Fibroblast of skin of left quadriceps (primary cell): ENCODE measurements at places on chromosomes 3 and 15.

- DNase-seq: no peak
Measured at GRCh38 chr3:34008836-34009809, 210.7 kb downstream of the PDCD6IP start.

- no peak for DNase-seq
Measured at GRCh38 chr3:79672731-79673130, 95.1 kb downstream of the ROBO1 start.

DNA sequence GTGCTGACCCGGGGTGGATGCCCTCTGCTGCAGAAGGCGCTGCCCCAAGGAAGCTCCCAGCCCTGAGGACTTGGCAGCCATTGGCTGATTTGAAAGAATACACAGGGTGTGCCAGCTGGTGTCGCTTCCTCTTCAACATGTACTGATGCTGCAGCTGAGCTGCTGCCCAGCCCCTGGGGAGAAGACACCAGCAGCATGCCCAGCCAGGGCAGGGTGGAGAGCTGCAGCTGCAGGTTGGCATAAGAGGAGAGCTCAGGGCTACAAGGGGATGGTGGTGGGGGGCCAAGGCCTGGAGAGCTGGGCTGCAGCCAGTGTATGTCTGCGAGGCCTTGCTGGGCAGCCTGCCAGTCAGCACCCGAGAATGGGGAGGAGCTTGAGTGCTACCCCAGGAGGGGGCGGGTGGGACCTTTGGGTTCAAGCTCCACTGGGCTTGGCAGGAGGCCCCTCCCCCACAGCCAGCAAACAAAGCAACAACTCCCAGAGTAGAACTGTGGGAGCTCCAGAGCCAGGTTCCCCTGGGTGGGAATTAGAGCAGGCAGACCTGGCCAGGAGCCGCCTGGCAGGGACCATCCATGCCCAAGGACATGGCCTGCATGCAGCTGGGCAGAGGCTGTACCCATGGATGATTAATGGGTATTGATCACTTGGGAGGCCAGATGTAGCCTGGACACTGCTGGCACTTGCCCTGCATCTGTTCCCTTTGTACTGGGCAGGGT, 9.2 kb upstream of the SEMA4B start:
- DNase-seq: no peak

DNA sequence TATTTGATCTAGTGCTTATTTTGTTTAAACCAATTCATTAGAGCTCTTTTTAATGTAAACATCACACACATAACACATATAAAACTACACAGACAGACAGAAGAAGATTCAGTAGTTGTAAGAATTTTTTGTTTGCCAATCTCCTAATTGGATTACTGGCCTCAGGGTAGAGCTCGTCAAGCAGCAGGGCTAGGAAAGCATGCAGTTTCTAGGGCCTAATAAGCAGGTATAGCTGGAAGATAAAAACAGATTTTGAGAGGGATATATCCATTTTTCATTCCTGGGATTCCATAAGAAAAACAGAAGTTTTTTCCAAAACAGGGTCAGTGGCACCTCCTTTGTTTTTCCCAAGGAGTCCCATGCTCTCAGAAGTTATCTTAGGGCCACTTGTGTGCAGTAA, 265.2 kb upstream of the SGO1 start:
- no peak for DNase-seq

DNA sequence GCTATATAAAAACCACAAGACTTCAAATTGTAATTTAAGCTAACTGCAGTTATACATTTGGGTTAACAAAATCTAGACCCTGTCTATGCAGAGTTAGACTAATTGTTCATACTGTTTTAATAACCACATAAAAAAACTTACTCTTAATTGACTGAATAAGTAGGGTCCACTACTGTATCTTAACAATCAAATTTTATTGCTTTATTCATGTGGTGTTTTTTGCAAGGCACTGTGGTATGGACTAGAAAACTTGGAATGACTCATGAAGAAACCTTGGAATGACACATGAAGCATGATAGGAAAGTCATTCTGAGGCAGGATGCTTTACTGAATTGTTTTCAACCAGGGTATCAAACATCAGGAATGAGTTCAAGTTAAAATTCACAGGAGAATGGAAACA, 2.3 kb downstream of the SERP1 start:
- DNase-seq: peak; percentile 49

GRCh38 chr3:115071601-115072000, 75.5 kb downstream of the ZBTB20 start:
- DNase-seq: no peak

GRCh38 chr3:159904911-159905310, 83.7 kb upstream of the IL12A start:
- DNase-seq: no peak

DNA sequence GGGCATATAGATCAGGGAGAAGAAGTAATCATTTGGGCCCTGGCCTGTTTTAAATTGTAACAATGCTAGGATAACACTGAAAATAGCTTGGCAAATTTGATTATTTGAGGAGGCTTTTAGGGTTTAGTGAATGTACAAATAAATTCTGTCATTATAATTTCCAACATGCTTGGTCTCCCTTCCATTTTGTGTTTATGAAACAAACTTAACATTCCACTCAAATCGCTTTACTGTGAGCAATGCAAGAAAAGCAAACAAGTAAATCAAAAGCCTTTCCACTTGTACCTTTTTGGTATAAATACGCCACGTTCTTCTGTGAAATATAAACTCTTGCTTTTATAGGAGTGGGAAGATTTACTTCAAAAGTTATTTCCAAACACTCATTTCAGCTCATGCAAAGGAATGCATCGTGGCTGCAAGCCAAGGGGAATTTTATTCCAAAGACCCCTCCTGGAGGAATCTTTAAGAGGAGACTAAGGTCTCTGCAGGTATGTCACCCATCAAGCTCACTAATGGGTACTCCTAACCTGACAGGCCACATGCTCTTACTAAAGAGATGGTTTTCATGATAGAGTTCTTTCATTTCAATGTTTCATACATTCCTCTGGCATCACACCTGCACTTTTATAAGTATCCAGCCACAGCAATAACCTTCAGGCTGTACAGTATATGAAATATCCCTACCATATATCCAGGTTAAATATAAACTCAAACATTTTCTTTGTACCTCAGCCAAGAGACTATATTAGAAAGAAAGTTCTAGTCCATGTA, 115.2 kb downstream of the P3H2 start:
- DNase-seq: no peak

DNA sequence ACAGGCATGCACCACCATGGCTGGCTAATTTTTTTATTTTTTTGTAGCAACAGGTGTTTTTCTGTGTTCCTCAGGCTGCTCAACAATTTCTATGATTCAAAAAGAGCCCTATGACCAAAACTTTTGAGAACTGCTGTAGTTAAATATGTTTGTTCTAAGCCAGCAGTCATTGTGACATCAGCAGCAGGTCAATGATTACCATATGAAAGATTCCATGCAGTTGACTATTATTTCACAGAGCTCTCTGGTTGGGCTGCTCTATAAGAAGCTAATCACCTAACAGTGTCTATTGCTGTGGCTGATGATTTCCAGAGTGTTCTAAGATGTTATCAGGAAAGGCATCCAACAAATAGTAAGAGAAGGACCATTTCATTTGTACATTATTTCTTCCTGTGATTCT, at the start of gene CCDC54:
Gene CCDC54 (plus strand): TSS at position 289 of the 400 bp plus-strand sequence. CDS start 149 bp downstream, outside the sequence.
- DNase-seq: no peak

GRCh38 chr15:81411051-81411450, 37.0 kb upstream of the TMC3 start:
- no peak for DNase-seq

DNA sequence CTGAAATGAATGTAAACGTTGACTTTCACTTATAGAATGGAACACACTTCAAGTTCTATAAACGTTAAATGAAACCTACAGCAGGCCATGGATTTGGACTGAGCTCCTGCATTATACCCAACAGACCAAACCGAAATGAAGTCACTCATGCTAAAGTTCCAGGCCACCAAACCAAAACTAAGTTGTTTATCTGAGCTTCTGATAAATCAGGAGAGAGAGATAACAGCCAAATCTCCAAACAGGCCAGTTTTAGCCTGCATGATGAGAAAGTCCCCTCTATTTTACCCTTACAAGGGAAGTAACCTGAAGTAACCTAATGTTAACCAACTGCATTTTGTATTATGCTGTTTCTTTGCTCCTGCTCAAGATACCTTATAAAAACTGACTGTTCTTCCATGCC, 44.5 kb downstream of the DCUN1D1 start:
- no peak for DNase-seq

DNA sequence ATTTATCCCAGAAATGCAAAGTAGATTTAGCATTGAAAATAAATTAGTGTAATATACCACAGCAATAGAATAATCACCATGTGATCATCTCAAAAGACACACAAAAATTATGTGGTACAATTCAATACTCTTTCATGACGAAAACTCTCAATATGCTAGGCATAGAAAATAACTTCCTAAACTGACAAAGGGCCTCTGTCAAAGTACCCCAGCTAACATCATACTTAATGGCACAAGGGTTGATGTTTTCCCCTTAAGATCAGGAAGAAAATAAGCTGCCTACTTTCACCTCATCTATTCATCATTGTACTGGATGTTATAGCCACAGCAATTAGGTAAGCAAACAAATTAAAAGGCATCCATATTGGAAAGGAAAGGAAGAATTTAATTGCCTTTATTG, 22.7 kb upstream of the NIPA2 start:
- DNase-seq: no peak

- DNase-seq: no peak
Measured at GRCh38 chr3:166685246-166685645, 694.9 kb downstream of the ZBBX start.

- DNase-seq: no peak
Measured at GRCh38 chr3:50572158-50572557, 2.8 kb downstream of the HEMK1 start.

GRCh38 chr3:32686713-32687112, 1.7 kb downstream of the CNOT10 start:
- no peak for DNase-seq

- DNase-seq: no peak
Measured at GRCh38 chr3:182138393-182138792, 426.7 kb downstream of the SOX2 start.

GRCh38 chr3:177377166-177377565, 179.9 kb upstream of the TBL1XR1 start:
- DNase-seq: no peak

- no peak for DNase-seq
Measured at GRCh38 chr15:70037292-70037640, 60.5 kb downstream of the TLE3 start.

- DNase-seq: peak; percentile 88
Measured at GRCh38 chr15:62464705-62465104, 299.6 kb upstream of the C2CD4B start.

GRCh38 chr3:161253711-161254110, 32.6 kb downstream of the NMD3 start:
- DNase-seq: no peak

GRCh38 chr3:72383883-72384282, 464.4 kb downstream of the SHQ1 start:
- DNase-seq: no peak

- DNase-seq: no peak
Measured at GRCh38 chr3:117126946-117127546, 417.5 kb downstream of the TUSC7 start.

GRCh38 chr3:175342196-175342595, 483.1 kb downstream of the NAALADL2 start:
- no peak for DNase-seq

DNA sequence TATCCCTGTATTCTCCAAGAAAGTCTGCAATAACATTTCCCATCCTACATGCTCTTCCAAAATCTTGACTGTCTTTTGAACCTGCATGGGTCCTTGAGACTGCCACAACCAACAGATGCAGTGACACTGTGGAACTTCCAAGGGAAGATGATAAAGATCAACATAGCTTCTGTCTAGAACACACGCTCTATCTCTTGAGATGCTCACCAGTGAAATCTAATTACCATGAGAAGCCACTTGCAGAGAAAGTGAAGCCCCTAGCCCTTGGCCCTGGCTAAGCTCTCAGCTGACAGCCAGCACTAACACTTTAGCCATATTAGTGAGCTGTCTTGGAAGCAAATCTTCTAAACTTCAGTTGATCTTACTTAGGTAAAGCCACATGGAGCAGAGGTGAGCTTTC, 36.6 kb downstream of the EOMES start:
- no peak for DNase-seq

- DNase-seq: no peak
Measured at GRCh38 chr3:4030624-4031023, 231.4 kb downstream of the LRRN1 start.

DNA sequence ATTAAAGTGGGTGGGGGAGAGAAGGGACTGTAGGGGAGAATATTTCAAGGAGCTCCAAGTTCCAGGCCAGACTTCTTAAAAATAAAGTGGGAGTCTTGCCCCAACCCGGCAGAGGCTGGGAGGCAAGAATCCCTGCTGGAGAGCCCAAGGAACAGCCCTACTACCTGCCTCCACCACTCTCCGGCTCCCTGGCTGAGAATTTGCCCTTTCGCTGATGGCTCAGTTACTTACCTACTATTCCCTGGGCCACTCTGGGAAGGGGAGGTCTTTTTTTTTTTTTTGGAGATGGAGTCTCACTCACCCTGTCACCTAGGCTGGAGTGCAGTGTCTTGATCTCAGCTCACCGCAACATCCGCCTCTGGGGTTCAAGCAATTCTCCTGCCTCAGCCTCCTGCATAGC, 15.5 kb downstream of the MYL3 start:
- DNase-seq: no peak

GRCh38 chr3:148727231-148727630, 29.5 kb downstream of the AGTR1 start:
- DNase-seq: no peak

- DNase-seq: no peak
Measured at GRCh38 chr3:48629894-48630293, 5.4 kb downstream of the SLC26A6 start.

- DNase-seq: no peak
Measured at GRCh38 chr3:192545333-192545732, 182.0 kb downstream of the FGF12 start.

- no peak for DNase-seq
Measured at GRCh38 chr3:31945738-31946052, 35.4 kb downstream of the OSBPL10 start.

- no peak for DNase-seq
Measured at GRCh38 chr15:64014995-64015394, 31.3 kb downstream of the DAPK2 start.

- DNase-seq: no peak
Measured at GRCh38 chr3:37183976-37184375, 9.6 kb upstream of the LRRFIP2 start.

GRCh38 chr3:143201870-143202752, 82.5 kb downstream of the CHST2 start:
- no peak for DNase-seq

GRCh38 chr3:140250945-140251344, 316.0 kb downstream of the CLSTN2 start:
- DNase-seq: no peak

GRCh38 chr15:74573987-74574386, 33.0 kb downstream of the ARID3B start:
- no peak for DNase-seq

DNA sequence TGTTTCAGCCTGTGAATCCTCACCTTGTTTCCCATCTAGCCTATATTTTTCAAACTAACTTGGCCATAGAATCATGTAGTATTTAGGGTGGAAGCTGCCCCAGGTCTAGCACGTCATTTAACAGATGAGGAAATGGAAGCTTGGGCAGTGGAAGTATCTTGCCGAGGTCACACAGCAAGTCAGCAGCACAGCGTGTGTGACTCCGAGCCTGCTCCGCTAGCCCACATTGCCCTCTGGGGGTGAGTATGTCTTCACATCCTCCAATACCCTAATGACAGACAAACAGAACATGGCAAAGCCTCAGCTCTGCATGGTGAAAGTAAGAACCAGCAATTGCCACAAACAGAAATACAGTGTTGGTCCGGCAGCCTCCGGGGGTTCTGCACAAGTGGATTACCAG, 2.2 kb upstream of the CCR5 start:
- DNase-seq: no peak

GRCh38 chr3:74465715-74466410, 148.6 kb downstream of the CNTN3 start:
- peak; percentile 25 for DNase-seq

GRCh38 chr3:37054370-37054769, 61.1 kb downstream of the MLH1 start:
- no peak for DNase-seq
